ENCODE measurements at places on chromosomes 2 and 18.

DNA sequence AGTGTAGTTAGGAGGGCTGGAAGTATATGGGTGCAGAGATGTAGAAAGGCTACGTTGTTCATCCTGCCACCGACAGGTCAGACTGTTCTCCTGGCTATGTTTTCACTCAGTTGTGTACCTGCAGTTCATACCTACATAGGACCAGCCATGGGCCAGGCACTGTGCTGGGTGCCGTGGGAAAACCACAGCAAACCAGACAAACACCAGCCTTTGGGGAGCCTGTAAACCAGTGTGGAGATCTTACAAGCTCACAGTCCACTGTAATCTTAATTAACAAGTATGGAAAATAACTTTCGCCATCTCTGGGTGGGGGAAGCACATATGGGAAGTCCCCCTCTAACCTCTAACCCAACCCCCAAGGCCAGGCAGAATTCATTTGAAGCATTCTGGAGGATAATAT lies 12.7 kb downstream of the NCK2 start:
- no peak for DNase-seq

- no peak for DNase-seq
Measured at GRCh38 chr18:76757925-76758324, 64.4 kb upstream of the ZNF236 start.

DNA sequence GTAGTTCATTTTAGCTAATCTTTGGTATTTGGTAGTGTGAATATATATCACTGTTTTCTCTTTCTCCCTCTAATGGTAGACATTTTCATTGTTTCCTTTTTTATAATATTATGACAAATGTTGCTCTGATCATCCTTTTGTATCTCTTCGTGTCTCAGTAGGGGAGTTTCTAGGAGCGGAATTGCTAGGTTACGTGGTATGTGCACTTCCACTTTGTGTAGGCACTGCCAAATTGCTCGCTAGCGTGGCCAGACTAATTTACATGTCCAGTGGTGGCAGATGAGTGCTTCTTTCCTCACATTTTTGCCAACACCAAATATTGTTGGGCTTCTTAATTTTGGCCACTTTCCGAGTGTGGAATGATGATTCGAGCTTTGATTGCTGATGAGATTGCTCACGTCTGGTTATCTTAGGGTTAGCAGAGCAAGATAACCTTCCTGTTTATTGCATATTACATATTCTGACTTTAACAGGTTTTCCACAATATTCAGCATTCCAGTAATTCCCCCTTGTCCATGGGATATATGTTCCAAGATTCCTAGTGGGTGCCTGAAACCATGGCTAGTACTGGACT lies 30.4 kb upstream of the GREB1 start:
- peak; percentile 19 for DNase-seq

DNA sequence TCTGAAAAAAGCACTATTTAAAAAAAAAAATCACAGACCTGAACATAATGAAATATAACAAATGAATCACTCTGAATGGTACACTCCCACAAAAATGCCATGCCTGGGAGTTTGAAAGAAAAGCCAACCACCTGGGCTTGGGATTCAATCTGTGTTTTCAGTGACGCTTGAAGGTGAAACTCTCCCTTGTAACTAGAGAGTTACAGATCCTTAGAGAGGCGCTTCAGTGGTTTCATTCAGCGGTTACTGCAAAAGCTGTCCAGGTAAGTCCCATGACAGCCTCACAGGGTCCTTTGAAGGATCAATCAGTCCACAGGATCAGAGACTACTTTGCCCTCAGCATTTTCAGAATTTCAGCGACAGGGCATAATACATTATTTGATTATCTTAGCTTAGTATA lies 627.3 kb downstream of the IRS1 start:
- no peak for DNase-seq

- DNase-seq = no peak
Measured at GRCh38 chr2:212669761-212670160, 131.2 kb upstream of the ERBB4 start.

DNA sequence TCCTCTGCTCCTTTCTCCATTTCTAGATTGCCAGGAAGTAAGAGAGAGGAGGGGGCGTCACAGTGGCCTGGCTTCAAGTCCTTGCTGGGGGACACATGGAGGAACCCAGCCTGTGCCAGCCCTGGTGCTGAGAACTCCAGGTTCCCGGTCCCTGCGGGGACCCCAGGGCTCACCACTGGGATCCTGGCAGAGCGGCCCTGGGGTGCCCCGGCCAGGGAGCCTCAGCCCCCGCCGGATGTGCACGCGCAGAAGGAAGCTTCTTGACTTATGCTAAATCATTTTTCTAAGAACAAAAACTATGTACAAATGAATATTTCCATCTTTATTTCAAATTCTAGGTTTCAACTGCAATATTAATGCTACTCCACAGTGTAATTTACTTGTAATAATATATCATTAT lies 82.6 kb upstream of the SP3 start:
- DNase-seq = no peak

DNA sequence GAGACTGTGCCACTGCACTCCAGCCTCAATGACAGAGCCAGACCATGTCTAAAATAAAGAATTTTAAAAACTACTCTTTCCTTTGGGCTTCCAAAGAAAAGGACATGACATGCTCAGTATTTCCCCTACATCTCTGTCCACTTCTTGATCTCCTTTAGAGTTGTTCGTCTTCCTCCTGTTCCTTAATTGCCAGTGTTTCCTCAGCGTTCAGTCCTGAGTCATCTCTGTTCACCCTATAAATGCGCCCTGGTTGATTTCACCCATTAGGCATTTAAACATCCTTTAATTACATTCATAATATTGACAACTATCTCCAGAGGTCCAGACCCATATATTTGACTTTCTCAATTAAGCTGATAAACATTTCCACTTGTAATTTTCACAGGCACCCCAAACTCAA lies 64.0 kb downstream of the AAK1 start:
- DNase-seq = no peak

GRCh38 chr2:109176928-109177327 lies 47.9 kb downstream of the SH3RF3 start:
- DNase-seq = no peak

DNA sequence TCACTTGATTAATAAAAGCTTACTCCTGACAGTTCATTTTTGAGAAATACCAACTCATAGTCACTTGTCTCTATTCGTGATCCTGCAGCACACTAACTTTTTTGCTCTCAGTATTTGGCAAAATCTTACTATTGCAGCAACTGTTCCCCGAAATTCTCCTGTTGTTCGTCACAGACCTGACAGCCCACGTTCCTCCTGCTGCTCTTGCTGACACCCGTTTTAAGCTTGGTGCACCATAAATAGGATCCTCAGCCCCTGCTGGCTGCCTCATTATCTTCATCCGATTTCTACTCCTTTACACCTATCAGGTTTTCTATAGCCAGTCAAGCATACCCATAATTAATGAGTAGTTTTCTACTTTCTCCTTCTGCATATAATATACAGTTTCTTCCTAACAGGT lies 368.8 kb downstream of the PLCL1 start:
- no peak for DNase-seq

GRCh38 chr2:185201063-185201462 lies 537.5 kb upstream of the FSIP2 start:
- no peak for DNase-seq

GRCh38 chr2:189641590-189641989 lies 19.7 kb upstream of the ASNSD1 start:
- no peak for DNase-seq

- no peak for DNase-seq
Measured at GRCh38 chr2:238160206-238161129, 1.7 kb downstream of the ERFE start.

DNA sequence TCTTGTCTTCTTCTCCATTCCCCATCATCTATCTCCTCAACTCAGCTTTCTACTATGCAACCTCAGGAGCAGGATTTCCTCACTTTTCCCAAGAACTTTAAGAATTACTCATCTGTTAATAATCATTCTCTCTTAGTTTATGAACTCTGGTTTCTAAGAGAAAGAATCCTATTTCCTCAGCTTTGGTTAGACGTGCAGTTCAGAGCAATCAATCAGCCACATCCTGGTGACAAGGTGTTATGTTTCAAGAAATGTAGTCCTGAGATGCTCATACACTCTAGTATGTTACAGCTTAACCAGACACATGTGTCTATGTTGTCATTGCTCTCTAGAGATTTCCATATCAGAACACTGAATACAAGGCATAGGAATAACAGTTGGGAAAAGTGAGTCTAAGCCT lies 277.9 kb downstream of the MBD2 start:
- DNase-seq = no peak

GRCh38 chr2:209579230-209579749 lies 155.4 kb downstream of the MAP2 start:
- no peak for DNase-seq

DNA sequence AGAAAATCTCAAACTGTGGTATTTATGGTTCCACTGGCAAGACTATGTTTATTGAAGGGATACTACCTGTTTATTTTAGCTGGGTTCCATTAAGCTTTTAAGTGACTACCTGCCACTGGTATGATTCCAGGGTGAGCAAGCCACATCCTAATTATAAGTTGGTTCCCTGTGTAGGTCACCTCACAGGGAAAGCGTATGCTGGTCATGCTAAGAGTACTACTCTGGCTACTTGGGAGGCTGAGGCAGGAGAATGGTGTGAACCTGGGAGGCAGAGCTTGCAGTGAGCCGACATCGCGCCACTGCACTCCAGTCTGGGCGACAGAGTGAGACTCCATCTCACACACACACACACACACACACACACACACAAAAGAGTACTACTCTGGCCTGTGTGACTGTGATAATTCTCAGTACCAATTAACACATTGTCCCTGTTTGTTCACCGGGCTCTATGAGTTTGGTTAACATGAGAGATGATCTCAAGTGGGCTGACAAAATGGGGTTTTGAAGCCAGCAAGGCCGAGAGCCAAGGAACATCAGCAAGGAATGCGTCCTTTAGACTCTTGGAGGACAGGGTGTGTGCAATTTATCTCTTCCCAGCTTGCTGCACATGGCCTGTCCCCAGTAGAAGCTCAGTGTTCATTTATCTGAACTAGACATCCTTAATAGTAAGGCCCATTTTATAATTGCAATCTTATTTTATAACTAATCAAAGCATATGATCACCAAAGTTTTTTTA lies 15.2 kb upstream of the ITSN2 start:
- DNase-seq = no peak

GRCh38 chr2:204336153-204336744 lies 209.0 kb upstream of the PARD3B start:
- no peak for DNase-seq

DNA sequence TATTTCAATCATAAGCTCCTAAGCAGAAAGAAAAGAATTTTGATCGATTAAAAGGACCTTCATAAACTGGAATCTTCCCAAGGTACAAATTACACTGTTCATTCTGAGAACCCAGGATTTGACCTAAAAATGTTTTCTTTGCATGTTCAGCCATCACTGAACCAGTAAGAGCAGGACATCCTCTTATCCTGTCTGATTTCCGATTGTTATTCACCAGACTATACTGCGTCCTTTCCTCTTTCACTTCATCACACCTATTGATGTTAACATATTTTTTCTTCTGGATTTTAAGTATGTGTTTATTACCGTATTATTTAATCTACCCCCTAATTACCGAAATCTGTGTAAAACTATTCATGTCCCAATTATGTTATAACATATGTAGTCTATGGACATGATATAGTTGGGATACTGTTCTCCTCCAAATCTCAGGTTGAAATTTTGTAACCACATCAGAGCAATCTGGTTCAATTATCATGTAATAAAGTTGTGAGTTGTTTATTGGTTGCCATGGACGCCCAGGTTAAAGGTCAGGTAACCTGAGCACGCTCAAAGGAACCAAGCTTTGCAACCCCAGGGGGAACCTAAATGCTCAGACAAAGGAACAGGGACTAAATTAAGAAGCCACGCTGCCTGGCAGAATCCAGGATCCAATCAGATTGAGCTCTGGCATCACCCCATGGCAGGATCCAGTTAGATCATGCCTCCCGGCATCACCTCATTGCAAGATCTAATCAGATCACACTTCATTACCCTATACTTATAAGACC lies 11.6 kb upstream of the TBC1D8 start:
- no peak for DNase-seq

GRCh38 chr2:133418671-133419070 lies 149.6 kb downstream of the NCKAP5 start:
- no peak for DNase-seq

DNA sequence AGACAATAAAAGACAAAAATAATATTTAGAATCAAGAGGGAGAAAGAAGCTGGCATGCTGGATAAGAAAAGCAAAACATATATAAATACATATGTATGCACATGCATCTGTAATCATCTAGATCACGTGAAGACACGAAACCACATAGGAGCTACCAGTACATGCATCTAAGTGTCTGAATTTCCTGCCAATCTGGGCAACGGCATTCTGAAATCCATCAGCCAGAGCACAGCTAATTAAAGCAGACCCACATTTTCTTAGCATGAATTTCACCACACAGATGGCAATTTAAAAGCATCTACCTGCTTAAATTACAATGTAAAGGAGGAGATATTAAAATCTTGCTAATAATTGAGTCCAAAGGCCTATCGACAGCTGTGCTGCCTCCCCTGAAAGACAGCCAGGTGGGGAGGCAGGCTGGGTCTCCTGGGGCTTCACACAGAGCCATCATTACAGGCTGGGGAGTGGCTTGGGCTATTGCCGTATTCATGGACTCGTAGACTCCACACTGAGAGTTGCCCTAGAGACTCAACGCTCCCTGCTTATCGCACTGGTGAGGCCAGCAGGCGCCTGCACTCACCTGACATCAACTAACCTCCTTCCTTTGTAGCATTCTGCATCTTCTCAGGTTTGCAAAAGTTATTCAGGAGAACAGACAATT lies 272.5 kb upstream of the PXDN start:
- DNase-seq = no peak

GRCh38 chr18:295756-296490 lies 28.1 kb upstream of the THOC1 start:
- DNase-seq = no peak

GRCh38 chr2:69770193-69770702 lies 28.3 kb downstream of the ANXA4 start:
- DNase-seq = peak; percentile 77

- DNase-seq = no peak
Measured at GRCh38 chr2:198545411-198545810, 741.0 kb downstream of the PLCL1 start.

GRCh38 chr2:237924164-237924534 lies 42.7 kb upstream of the UBE2F start:
- DNase-seq = no peak

DNA sequence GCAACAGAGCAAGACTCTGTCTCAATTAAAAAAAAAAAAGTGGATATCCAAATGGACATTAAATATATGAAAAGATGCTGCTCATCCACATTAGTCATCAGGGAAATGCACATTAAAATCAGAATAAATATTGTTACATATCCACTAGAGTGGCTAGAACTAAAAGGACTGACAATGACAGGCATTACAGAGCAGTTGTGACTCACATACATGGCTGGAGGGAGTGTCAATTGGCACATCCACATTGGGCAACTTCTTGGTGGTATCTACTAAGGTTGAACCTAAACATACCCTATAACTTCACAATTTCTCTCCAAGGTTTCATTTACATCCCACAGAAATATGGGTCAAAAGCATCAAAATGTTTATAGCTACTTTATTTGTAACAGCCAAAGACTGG lies 14.0 kb upstream of the DNER start:
- no peak for DNase-seq
